ENCODE measurements at places on chromosomes 3 and 15.

DNA sequence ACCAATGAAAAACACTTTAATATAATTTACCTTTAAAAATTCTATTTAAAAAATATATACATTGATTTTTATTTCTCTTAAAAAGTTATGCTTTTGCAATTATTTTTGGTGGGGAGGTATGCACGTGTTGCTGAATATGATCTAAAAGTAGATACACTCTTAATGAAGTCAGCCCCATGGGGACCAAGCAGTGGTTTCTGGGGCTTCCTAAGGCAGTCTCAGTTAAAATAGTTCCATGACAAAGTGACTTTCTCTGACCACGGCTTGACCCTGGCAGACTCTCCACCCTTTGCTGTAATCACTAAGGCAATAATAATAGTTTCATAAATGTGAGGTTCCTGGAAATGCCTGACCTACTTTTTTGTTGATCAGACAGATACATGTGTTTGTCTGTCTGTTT, 50.4 kb downstream of the CCR4 start:
- DNase-seq: no peak

DNA sequence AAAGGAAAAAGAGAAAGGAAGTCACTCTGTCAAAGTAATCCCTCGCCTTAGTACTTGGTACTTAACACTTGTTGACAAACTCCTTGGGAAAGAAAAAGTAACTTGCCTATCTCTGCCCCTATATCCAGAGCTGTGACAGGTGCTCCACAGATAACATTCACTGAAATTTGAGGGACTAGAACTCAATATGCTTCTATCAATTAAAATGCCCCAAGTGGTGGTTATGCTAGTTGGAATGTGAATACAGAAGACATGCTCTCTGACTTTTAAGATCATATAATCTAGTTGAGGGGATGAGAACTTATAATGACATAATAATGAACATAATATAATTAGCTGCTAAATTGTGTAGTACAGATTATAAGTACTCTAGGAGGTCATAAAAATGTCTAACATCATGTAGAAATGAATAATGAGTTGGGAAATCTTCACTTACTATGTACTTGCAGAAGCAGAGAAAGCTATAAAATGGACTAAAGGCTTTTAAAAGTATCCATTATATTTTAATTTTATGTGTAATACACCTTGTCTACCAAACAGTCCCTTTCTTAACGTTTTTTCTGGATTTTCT, 153.1 kb upstream of the CCDC54 start:
- no peak for DNase-seq

DNA sequence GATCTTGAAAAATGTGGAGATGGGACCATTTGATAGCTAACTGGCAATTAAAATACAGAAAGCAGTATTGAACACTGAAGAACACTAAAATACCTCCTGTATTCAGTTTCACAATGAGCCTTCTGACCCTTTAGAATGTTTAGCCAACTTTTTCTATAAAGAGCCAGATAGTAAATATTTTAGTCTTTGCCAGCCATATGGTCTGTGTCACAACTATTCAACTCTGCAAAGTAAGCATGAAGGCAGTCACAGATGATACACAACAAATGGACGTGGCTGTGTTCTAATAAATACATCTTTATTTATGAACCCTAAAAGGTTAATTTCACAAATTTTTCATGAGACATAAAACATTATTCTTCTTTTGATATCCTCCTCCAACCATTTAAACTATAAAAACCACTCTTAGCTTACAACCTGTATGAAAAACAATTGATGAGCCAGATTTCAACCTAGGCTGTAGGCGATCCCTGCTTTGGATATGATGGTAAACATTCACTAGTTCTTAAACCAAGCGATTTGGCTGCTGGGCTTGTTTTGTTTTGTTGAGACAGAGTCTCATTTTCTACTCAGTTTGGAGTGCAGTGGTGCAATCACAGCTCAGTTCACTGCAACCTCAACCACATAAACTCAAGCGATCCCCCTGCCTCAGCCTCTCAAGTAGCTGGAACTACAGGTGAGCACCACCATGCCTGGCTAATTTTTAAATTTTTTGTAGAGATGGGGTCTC, 13.6 kb upstream of the CSPG5 start:
- no peak for DNase-seq

DNA sequence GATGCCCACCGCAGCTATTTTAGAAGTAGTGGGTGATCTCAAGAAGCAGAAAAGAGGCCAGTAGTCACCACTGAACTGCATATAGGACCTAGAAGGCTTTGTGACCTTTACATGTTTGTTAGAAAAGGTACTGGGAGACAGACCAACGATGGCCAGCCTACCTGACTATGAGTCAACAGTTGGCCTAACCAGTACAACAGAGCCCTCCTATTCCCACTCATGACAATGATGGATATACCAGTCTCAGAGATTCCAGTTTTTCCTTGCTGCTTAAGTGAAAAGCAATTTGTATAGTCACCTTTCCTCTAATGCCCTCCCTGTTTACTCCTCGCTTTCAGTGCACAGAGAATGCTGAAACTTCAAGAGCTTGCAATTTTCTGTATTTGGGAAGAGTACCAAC, 86.6 kb upstream of the PPIB start:
- no peak for DNase-seq

Measured in CD4-positive, alpha-beta T cell (primary cell).